Fibroblast of skin of left biceps (primary cell): ENCODE measurements at places on chromosomes 11 and 22.

DNA sequence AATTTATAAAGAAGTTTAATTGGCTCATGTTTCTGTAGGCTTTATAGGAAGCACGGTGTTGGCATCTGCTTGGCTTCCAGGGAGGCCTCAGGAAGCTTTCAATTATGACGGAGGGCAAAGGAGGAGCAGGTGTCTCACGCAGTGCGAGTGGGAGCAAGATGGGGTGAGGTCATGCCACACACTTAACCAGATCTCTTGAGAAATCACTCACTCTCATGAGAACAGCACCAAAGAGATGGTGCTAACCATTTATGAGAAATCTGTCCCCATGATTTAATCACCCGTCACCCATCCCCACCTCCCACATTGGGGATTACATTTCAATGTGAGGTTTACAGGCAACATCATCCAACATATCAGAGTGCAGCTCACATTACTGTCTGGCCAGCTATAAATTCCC is 103.5 kb downstream of the ARHGAP8 start:
- DNase-seq = no peak

DNA sequence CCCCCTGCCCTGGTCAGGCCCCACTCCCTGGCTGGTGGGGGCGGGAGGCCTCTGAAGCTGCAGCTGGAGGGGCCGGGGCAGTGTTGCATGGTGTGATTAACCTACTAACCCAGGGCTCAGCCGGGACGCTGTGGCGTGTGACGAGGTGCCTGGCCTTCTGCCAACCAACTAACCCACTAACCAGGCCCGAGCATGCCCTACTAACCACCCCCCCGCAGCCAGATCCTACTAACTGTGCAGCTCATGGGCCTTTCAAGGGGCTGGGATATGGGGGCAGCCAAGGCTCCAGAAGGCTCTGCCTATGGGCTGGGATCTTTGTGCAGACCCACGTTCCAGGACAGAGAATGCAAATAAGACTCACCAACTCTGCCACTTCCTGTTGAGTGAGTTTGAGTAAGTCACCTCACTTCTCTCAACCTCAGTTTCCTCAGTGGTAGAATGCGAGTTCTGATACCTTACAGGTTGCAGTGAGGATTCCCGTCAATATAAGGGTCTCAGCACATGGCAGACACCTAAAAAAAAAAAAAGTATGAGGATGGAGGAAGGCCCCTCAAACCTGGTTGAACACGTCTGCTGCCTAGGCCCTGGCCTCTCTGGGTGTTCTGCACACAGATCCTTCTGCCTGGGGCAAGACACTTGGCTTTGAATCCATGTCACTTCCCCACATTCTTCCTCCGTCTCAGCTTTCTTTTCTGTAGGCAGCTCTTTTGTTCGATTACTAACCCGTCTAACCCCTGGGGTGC is 14.1 kb downstream of the MIAT start:
- no peak for DNase-seq

DNA sequence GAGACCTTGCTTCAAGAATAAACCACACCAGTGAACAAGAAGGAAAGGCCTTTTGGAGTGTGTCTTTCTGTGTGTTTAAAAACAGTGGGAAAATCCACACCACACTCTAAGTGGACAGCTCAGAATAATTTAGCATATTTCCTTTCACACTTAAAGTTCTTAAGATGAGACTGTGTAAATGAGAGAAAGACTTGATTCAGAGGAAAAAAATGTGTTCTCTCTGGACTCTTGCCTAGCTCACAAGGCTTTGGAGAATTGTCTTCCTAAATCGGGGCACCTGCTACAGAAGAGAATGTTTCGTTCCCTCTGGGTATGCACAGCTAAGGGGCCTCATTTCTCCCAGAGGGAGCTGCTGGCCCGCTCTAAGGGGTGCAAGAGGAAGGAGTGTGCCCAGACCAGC is 28.4 kb upstream of the CRTAM start:
- DNase-seq = no peak

GRCh38 chr11:64885367-64886286 is 7.2 kb upstream of the EHD1 start:
- no peak for DNase-seq

GRCh38 chr11:73333640-73334383 is 25.7 kb downstream of the ARHGEF17 start:
- DNase-seq = no peak

DNA sequence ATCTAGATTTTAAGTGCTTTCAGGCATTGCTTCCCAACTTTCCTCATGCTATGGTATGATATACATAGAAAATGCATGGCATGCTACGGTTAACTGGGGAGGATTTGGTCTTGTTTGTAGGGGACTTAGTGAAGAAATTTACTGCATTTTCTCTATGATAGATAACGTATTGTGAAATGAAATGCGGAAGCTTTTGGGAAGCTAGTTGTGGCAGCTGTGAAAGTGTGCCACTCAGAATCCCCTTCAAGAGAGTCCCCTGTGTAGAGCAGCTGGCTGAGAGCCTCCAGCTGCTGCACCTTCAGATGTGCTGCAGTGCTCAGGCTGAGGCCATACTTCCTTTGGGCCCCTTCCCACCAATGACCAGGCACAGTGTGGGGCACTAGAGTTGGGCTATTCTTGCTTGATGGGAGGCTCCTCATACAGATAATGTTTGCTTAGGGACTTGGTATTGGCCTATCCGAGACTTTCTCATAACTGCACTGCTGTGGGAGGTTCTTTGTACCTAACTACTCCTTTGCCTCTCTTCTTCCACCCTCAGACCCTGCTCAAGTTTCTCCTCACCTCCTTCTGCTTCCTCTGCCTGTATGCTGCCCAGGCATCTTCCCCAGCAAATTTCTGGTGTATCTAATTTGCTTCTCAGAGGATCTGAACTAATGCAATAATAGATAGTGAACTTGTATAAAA is 67.3 kb downstream of the HIPK3 start:
- no peak for DNase-seq

DNA sequence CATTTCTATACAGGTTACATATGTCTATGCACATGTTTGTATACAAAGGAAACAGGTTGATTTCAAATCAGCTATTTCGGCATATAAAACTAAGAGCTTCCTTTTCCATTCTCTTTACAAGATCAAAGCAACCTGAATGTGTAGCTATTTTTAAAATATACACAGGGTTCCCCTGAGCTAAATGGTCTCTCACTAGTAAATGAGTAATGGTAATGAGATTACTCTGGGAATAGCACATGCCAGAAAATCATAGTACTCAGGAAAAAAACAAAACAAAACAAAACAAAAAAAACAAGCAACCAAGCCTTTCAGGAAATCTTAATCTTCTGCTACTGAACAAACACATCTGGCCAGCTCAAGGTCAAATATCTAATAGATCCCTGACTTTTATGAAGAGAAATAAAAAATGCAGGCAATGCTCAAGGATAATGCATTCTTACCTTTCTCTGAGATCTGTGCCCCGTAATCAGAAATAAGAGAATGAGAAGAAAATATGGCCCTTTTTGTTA is 156.6 kb upstream of the POU2AF2 start:
- DNase-seq = no peak

DNA sequence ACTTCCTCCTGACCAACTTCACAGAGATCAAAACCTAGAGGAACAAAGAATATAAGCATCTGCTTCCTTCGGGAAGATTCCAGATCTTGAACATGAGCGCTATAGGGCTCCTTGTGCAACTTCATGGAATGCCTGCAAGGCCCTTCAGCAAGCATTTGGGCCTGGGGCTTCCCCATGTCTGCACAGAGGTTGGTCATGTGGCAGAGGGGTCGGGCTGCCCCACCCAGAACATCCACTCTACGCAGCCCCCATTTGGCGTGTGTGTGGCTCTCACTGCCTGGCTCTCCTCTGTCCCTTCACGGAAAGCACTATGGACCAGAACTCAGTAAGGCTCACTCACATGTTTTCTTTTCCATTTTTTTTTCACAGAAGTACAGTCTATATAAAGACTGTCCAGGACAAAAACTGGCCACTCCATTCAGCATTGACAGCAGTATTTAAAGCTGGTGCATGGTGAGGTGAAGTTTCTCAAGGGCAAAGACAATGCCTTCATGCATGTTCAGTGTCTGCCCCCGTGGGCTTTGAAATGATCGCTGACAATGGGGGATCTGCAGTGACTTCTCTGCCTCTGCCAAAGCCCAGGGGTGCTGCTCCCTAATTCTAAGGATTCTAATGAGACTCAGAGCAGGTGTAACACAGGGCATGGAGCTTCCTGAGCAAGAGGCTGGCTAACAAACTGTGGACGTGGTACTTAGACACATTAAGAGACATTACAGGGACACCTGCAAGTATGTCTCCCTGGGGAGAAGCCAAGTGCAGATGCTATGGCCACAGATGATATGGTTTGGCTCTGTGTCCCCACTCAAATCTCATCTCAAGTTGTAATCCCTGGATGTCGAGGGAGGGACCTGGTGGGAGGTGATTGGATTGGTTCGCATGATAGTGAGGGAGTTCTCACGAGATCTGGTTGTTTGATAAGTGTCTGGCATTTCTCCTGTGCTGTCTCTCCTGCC is 66.5 kb upstream of the PITPNB start:
- DNase-seq = no peak

DNA sequence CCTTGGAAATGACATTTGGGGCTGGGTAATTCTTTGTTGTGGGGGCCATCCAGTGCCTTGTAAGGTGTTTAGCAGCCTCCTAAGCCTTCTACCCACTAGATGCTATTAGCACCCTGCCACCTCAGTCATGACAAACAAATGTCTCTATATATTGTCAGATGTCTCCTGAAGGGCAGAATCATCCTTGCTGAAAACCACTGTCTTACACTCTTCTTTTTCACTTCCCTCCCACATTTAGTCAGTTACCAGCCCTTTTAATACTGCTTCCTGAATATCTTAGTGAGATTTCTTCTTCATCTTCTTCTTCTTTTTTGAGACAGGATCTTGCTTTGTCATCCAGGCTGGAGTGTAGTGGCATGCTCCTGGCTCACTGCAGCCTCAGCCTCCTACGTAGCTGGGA is 33.1 kb downstream of the TNRC6B start:
- DNase-seq = no peak

DNA sequence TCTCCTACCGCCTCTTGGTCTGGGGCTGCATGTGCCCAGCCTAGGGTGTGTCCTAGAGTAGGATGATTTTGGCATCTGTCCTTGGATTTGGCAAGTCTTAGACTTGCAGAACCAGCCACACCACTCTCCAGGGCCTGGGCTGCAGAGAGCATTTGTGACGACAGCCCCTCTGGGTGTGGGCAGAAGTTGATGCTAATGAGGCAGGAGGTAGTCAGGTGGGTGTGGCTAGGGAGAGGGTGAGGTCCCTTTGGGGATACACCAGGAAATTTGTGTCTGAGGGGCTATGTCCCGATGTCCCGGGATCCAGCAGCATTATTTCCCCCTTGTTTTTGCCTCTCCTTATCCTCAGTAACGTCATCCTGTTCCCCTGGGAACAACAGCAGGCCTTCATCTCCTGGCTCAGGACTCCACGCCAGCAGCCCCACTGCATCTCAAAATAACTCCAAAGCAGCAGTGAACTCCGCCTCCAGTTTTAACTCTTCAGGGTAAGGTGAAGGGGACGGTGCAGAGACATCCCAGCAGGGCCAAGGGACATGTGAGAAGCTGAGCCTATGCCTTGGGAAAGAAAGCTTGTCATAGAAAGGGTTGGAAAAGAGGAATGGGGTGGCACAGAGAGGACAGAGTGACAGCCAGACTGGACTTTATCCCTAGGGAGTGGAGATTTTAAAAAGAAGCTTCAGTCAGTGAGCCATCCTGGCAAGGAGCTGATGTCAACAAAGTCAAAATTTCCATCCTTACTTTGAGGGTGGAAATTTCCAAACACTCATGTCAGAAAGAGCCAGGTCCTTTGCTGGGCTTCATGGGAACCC is 8.0 kb upstream of the TLCD5 start:
- no peak for DNase-seq

DNA sequence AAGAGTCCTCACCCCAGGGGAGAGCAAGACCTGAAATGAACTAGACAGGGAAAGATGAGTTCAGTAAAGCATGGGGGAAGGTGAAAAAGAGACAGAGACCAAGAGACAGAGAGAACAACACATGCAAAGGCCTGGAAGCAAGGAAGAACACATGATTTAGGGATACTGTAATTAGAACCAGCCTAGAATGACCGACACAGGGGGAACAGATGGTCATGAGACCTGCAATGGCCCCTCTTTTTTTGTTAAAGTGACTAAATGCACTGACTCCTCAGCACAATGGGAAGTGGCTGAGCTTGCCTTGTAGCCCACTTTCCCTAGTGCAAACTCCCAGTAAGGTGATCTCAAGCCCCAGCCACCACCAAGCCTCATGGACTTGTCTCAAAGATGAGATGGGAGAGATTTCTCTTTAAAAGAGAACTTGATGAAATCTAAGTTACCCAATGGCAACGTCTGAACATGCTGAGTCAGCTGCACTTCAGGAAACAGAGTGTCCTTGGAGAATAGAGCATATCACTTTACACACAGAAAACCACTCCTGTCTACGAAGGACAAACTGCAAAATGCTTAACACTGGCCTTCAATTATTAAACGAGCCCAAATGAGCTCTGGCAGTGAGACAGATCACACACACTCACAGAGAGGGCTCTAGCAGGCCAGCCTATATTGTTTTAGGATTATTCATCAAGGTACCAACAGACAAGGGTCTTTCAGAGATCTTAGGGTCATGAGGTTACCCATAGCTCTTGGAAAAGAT is 91.0 kb downstream of the SERGEF start:
- DNase-seq = no peak

- no peak for DNase-seq
These were observed 106.4 kb upstream of the FGF3 start for GRCh38 chr11:69925366-69926196.

GRCh38 chr11:126683766-126684728 is 316.5 kb downstream of the KIRREL3 start:
- DNase-seq = no peak

- no peak for DNase-seq
These were observed 430.8 kb upstream of the CNTN5 start for GRCh38 chr11:98589967-98590366.

DNA sequence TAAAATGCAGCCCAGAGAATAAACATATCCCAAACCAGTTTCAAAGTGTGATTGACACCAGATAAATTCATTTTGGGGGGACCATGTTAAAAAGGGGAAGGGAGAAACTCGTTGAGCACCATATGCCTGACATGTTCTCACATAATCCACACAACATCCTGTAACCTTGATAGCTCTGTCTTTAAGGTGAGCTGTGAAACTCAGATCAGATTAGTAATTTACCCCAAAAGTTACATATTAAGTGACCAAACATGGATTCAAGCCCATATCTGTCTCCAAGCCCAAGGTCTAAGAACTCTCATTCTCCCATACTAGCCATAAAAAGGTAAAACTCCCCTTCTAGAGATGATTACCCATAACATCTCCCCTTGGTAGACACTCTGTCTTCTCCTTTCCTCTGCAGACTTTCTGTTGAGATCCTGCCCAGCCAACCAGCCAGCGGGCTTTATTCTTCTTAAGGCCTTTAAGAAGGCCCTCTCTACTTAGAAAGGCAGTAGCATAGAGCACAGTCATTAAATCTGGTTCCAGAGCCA is 150.7 kb downstream of the CCDC34 start:
- no peak for DNase-seq
